Fibroblast of the conjunctiva (primary cell): ENCODE measurements at places on chromosomes 16 and 17.

GRCh38 chr16:79768276-79768970 is 167.9 kb upstream of the MAF start:
- DNase-seq = no peak

DNA sequence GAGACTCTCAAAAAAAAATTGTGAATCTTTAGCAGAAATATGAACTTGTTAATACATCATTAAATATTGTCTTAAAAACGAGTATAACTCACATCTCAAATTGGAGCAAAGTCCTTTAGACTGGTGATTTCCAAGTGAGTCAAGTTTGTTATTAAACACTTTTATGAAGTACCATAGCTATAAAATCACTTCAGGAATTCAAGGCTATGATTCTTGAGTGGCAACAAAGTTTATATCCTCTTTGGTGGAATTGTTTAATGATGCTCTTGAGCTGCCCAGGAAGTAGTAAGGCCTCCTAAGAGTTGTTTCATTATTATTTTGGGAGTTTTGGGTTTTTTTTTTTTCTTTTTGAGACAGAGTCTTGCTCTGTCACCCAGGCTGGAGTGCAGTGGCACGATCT is 16.7 kb upstream of the BLMH start:
- DNase-seq = no peak

- DNase-seq = no peak
Measured at GRCh38 chr17:60947100-60947499, 269.4 kb downstream of the BCAS3 start.

DNA sequence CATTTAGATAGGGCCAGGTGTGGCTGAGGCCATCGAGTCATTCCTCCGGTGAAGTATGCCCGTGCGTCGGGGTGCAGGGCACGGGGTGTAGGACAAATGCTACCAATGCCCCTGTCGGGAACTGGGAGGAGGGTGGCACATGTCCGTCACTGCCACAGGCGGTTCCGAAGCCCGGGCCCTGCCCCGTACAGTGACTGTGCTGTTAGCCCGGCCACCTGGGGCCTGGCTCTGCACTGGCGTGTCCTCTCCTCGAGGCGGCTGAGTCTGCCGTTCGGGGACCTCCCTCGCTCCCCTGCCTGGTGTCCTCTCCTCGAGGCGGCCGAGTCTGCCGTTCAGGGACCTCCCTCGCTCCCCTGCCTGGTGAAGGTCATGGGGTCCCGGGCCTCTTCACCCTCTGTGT is 7.0 kb upstream of the ZFPM1 start:
- DNase-seq = no peak
